ENCODE measurements at places on chromosomes 12 and 14.

DNA sequence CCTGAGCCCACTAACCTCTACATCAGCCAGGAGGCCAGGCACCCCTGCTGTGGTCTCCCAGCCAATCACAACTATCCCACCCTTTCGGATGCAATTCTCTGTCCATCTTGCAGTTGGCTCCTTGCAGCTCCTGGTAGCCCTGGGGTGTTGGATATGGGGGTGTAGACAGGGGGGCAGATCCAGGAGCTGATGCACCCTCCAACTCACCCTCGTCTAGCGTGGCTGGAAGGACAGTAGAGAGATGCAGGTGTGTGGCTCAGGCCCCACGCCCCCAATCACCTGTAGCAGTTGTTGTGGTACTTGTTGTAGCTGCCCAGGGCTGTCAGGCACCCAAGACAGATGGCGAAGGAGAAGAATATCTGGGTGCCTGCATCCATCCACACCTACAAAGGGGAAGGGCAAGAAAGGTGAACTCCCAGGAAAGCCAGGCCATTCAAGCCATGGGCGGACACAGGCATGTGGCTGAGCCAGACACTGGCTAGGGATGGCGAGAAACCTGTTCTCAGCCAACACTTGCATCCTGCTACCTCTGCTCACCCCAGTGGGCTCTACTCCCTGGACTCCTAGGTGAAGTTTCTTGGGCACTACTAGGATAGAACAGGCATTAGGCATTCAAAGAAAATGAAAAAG, 13.4 kb upstream of the SLC6A12 start:
- no peak for DNase-seq

DNA sequence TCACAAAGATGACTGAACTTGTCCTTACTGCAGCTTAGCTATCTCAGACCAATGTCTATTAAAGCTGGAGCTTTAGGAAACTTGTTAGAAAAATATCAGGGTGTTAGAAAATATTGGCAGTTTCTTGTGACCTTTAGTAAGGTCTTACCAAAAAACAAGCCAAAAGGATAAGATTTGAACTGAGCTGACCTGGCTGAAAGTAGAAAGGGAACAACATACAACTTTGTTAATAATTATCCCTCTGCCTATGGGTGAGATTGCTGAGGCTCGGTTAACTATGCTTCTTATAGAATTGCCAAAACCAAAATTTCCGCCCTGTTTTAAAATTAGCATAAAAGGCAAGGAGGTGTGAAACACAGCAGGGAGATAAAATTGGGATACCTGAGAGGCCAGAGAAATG, 73.8 kb downstream of the DHRS2 start:
- DNase-seq, result no peak

DNA sequence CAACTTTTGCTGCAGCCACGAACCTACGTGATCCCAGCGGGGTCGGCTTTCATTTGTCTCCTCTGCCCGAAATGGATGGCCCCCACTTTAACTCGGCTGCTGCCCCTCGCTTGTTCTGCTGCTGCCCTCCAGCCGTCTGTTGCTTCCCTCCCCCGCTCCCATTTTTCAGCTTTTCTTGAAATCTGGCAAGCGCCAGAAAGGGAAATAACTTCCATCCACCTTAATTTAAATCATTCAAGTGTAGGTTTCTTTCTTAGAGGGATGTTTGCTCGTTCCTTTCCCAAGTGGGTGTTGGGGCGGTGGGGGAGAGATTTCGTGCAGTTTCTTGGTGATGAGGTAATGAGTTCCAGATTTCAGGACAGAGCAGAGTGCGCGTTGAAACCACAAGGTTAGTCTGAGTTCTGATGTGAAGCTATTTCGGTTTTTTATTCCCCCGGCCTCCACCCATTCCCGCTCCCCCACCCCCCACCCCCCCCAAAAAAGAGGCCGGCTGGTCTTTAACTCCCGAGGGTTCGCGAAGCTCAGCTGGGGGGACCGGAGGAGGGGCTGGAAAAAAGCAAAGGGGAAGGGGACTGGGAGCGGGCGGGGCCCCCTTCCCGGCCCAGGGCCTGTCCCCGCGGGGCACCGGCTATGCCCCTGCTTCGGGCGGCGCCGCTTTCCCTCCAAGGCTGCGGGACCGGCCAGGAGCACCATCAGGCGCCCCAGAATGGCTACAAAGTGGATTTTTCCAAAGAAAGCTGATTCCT, 2.2 kb upstream of the ZFP36L1 start:
- peak; percentile 60 for DNase-seq

DNA sequence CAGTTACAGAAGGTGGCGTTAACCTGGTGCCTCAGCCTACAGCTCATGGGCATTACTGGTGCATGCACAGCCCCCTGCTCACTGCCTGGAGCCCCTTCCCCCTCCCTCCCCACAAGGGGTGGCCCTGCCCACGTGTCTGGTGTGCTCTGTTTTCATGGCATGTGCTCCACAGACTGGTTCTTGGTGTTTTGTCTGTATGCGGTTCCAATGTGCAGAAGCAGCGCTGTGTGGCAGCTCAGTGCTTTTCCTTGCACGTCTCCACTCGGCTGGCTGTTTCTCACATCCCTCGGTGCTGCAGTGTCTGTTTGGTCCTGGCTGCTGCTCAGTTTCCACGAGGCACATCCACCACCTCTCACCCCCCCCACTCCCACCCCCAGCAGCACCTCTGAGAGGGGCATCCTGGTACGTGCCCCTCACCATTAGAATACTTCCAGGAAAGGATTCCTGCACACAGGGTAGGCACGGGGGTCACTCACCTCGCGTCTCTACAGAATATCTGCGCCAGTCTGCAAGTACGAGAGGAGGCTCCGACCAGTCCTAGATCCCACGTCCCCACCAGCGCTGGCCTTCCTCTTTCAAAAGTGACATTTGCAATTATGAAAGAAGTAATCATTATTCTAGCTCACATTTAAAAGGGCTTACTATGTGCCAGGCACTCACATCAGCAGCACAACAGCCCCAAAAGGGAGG, 27.1 kb downstream of the DIO3 start:
- DNase-seq, result no peak

DNA sequence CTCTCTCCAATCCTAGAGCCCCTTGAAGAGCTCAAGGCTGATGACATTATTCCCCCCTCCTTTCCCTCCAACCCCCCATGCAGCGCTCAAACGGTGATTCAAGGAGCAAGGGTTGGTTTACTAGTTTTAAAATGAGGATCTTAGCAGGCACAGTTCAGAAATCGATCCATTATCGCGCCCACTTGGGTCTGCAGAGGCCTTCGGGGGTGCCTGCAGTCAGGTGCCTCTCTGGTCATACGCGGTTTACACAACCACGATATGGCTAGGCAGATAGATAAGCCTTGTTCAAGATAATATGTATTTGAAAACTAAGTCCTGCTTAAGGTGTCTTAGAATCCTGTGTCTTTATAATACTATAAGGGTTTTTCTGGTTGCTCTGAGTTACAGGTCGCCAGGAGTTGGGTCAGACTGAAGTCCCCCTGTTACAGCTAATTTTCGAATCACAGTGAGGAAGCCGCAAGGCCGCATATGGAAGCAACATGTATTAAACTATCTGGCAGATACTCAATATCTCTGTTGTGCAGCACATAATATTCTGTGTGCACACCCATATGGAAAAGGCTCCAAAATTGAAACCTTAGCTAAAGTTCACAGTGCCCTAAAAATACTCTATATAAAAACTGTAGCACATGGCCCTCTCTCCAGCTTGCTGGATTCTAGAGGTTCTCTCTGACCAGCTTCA, 10.0 kb downstream of the BHLHE41 start:
- DNase-seq, result no peak

DNA sequence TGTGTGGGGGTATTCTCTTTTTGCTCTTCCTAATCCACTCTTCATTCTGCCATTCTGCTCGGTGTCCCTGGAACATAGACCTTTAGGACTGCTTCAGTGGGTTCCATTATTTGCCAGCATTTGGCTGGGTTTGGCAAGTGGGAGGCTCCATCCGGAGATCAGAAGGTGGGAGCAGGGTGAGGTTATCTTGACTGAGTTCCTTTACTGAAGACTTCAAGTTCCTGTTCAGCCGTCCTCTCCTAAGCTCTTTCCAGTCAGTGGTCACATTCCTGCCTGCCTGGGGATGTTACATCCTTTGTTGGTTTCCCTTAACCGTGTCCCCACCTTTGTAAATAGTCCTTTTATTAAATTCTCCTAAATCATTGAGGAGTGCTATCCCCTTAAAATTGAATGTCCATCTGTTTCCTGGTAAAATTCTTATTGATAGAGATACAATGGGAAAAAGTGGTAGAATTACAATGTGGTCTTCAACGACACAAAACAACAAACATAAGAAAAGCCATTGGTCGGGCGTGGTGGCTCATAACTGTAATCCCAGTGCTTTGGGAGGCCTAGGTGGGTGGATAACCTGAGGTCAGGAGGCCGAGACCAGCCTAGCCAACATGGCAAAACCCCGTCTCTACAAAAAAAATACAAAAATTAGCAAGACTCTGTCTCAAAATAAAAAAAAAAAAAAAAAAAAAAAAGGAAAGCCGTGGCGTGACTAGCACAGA, 5.0 kb upstream of the MIA2 start:
- DNase-seq, result no peak

- DNase-seq, result no peak
Measured at GRCh38 chr14:96690713-96691383, 106.3 kb upstream of the VRK1 start.

DNA sequence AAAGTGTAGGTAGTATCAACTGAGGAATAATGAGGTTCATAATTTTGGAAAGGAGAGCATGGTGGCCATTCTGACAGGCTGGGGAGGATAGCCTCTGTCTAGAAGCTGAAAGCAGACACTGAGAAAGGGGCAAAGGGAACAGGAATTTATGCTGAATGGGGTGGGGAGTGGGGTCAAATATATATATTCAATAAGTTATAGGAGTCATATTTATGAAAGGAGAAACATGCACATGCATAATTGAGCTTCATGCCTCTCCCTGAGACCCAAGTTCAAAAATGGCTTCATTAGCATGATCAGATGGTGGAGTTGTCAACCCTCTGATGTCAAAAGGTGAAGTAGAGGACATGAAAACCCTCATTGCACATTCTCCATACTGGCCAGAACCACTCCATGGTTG, 33.9 kb upstream of the ARID2 start:
- DNase-seq, result no peak

DNA sequence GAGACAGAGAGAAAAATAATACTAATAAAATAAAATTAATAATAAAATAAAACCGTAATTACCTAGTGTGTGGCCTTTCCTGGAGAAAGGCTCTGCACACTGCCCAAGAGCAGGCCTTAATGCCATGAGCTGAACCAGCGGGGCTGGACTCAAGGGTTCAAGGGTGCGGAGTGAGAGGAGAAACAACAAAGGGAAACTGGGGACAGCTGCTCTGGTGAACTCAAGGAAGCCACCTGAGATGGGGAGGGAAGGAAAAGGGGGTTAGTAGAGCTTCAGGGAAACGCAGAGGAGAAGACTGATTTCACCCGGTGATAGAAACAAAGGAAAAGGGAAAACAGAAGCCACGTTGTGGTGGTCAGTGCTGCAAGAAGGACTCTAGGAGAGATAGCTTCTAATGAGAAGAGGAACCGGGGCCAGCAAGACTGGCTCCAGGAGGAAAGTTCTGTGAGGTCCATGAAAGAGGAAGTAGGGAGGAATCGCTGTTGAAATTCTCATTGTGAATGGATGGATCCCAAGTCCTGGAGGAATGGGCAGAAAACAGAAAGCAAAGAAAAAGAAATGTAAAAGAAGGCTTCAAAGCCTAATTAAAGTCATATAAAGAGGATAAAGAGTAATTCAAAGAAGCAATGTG, 48.3 kb upstream of the BCL2L14 start:
- no peak for DNase-seq

All from pancreas (tissue), 10 donors.